GM04504 (cell line): ENCODE measurements at places on chromosomes 2 and 18.

DNA sequence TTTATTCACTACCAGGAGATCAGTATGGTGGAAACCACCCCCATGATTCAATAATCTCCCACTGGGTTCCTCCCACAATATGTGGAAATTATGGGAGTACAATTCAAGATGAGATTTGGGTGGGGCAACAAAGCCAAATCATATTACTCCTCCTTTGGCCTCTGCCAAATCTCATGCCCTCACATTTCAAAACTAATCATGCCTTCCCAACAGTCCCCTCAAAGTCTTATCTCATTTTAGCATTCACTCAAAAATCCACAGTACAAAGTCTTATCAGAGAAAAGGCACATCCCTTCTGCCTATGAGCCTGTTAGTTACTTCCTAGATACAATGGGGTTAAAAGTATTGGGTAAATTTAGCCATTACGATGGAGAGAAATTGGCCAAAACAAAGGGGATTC lies 989.5 kb upstream of the CNTNAP5 start:
- no peak for DNase-seq

DNA sequence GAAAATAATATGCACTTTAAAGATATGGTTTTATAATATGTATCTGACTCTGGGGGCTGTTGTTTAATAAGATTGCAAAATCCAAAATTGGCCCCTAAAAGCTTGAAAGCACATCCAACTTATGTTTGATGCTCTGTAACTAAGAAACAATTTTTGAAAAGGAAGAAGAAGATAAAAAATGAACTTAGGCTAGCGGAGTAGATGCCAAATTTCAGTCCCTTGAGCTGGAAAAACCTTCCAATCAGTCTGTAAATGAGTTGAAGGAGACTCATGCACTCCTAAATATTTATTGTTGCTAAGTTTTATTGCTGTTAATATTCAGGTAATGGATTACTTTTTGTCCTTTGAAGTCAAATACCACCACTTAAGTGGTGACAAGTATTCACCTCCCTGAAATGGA lies 465.0 kb downstream of the ZEB2 start:
- no peak for DNase-seq

DNA sequence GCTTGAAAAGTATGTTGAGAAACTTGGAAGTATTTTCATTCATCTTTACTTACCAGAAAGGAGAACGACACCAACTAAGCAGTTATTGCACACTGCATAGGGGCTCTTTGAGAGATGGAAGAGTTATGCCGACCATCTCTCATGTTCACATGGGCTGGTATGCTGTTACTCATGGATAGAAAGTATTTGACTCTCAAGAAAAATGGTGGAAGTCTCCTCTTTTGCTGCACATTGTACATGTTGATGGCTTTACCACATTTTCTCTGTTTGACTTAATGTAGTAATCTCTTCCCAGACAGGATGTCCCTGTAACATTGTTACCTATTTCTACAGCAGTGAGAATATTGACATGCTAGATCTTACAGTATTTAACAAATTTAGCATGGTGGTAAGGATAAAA lies 23.2 kb downstream of the CAB39 start:
- DNase-seq, result no peak

GRCh38 chr2:9552219-9553178 lies 3.1 kb downstream of the ADAM17 start:
- DNase-seq, result peak; percentile 50

DNA sequence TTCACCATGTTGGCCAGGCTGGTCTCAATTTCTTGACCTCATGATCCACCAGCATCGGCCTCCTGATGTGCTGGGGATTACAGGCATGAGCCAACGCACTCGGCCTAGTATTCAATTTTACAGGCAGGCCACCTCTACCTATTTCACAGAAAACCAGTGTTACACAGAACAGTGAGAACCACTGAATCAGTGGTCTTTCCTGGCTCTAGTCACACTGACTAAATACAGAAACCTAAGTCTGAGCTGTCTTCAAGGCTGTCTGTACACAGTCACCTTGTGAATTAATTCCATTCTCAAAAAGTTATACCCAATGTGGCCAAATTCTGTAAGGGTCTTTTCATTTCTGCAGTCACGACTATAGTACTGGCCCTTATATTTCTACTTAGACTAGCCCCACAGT lies 3.5 kb downstream of the RNF149 start:
- no peak for DNase-seq

DNA sequence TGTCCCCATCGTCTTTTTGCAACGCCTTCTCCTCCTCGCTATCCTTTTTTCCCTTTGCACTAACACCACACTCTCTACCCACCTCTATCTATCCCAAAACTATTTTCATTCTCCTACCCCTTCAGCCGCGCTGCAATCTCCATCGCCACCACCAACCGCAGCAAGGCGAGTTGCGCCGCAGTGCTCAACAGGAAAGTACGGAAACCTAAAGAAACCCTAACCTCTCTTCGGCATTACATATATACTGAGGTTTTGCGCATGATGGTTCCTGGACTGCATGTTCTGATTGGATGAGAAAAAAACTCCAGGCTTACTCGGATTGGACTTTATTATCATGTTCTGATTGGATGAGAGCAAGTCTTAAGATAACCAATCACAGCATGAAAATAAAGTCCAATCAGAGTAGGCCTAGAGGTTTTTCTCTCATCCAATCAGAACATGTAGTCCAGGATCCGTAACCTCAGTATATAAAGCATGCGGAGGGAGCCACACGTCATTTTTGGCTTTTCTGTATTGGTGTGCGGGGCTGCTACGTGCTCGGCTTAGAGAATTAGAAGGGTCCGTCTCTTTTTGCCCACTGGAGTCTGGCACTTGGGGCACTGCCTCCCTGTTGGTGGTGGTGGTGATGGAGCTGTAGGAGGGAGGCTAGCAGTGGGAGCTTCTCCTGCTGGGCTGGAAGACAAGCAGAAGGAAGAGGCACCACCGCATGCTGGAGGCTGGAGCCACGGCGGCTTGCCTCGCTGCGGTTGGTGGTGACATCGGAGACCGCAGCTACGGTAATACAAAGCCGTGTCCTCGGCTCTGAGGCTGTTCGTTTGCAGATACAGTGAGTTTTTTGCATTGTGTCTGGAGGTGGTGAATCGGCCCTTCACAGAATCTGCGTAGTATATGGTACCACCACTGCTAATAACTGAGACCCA lies 76.1 kb downstream of the TEKT4 start:
- DNase-seq, result no peak

DNA sequence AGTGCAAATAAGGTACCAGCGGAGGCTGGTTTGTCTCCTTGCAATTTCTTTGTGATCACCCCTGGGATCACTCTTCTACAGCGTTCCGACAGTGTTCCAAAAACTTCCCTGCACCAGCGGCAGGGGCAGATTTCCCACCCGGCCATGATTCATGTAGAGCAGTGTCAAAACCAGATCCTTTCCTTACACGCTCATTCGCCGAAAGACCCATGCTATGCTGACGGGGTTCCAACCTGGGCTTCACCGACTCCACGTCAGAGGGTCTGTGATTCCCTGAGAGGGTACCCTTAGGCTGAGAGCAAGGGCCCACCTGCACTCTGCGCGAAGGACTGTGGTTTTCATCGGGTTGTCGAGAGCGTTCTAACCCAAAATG lies 423 bp upstream of the TTC27 start:
- DNase-seq, result peak; percentile 26

- no peak for DNase-seq
These were observed 152.4 kb upstream of the SERPINE2 start for GRCh38 chr2:224191465-224191864.

- DNase-seq, result peak; percentile 89
These were observed 224.4 kb upstream of the APCDD1 start for GRCh38 chr18:10230072-10230471.

- DNase-seq, result no peak
These were observed 89.0 kb upstream of the PPP1CB start for GRCh38 chr2:28662468-28663181.

GRCh38 chr2:234050455-234051135 lies at the start of gene SPP2:
Gene SPP2, plus strand, starts transcription at chr2:234050702. Its CDS starts 85 bp downstream, at chr2:234050787.
- DNase-seq, result no peak

GRCh38 chr2:176132205-176133171 lies 3.0 kb downstream of the HOXD8 start:
- no peak for DNase-seq

DNA sequence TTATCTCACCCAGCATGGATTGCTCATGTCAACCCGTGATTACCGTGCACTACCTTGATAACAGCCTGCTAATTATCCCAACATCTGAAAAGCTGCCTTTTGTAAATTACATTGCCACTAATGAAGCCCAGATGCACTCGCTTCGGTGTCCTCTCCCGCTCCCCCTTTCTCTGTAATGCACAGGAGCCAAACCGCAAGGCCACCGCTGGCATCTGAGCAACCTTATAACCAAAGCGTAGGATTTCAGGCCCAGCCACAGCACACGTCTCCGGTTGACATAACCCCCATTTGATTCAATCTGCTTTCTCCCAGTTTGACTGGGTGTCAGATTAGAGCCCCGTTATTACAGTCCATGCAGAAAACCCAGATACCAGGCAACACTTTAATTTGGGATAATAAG lies 341.2 kb downstream of the ALK start:
- DNase-seq, result peak; percentile 35

DNA sequence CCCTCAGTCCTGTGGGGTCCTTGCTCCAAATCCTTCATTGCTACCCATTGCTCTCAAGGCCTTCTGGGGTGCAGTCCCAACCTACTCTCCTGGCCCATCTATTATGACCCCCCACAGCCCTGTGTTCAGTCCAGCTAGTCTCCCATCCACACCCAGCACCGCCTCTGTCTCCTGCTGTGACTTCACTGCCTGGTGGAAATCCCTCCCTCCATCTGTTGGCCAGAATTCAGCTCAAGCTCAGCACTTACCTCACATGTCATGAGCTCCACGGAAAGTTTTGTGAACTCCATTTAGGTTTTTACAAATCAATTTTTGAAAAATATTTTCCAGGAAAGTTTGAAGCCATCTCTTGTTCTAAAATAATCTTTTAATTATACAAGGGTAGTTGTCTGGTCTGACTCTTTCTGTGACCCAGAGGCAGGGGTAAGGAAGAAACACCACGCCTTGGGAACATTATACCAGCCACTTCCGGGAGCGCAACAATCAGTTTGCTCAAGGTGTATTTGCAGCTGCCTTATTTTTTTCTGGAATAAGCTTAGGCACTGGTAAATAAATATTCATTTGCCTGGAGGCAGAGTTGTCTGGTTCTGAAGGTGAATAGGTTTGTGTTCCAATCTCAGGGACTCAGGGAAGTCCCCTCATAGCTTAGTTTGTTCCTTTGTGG lies 110.8 kb downstream of the VIT start:
- DNase-seq, result no peak

GRCh38 chr2:14616342-14616741 lies 16.2 kb upstream of the LRATD1 start:
- DNase-seq, result peak; percentile 14

- no peak for DNase-seq
These were observed 285.3 kb upstream of the CCDC68 start for GRCh38 chr18:55244546-55244945.

DNA sequence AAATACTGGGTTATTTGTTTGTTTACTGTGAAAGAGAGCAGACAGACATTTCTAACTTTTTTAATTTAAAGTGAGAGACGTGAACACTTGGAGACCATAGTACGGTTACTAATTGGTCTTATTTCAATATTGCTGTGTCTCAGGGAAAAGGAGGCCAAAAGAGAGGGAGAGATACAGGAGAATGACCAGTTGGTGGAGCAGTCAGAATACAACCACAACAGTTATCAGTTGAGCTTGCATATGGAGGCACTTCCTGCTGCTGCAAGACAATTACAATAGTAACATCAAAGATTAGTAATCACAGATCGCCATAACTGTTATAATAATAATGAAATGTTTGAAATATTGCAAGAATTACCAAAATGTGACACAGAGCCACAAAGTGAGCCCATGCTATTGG lies 58.2 kb downstream of the TWSG1 start:
- no peak for DNase-seq

DNA sequence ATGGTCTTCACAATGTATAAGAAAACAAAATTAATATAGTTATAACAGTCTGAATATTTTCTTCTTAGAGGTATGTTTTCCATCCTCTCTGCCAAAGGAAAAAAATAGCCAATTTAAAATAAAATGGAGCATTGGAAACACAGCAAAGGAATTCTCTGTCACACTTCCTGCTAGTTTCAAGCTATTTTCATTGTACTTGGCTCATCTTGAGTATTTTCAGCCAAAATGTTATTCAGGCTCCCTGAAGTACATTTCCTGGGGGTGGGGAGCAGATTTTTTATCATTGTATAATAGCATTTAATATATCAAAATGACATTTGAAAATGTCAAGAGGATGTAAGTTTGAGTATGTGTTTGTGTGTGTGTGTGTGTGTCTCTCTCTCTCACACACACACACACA lies 463.6 kb upstream of the REG3G start:
- no peak for DNase-seq

DNA sequence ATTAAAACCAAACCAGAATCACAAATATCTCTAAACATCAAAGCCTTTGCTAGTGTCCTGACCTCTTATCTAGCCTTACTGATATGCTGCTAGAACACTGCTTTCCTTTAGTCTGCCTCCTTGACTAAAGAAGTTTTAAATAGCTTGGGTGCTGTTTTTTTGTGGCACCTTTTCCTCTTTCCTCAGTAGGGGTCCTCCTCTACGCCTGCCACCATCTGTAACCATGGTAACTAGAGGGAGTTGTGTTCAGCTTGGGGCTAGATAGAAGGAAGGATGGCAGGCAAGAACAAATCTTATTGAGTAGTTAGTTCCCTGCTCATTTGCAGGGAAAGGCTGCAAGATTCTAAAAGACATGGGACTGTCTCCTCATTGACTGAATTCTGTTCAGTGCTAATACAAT lies 86.0 kb downstream of the TAF4B start:
- no peak for DNase-seq

DNA sequence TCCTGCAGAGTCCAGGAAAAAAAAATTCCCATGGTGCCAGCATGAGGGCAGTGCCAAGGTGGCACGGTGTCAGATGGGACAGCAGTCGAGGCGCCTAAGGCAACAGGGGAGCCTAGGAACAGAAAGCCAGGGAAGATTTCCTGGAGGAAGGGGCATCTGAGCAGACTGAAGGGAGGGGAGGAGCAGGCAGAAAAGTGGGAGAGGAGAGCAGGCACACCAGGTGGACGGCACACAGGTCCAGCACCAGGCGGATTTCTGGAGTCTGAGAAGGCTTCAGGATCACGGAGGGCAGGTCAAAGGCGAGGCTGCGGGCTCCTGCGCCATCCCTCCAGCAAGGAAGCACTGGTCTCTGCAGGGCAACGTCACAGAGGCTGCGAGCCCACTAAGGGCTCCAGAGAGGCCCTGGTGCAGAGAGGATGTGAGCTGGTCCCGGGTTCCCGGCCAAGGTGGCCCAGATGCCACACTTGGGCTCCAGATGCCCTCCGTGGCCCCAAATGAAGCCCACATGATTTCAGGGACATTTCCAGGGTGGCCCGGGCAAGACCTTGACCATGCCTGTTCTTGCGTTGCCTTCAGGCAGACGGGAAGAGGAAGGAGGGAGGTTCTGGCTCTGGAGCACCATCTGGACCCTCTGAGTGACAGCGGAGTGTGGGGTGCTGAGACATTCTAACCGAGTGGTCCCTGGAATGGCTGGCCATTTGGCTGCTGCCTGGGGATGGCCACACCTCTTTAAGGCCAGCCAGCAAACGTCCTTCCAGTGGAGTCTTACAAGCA lies 4.1 kb downstream of the HS6ST1 start:
- no peak for DNase-seq

GRCh38 chr2:135179689-135180088 lies 127.6 kb downstream of the RAB3GAP1 start:
- no peak for DNase-seq
